Cerebellar nuclear complex (tissue), 1 donor: ENCODE measurements at places on chromosomes 2 and 18.

GRCh38 chr2:129059476-129059875, 740.8 kb upstream of the HS6ST1 start:
- no peak for DNase-seq

GRCh38 chr2:26455670-26456439, 22.1 kb downstream of the OTOF start:
- no peak for DNase-seq

GRCh38 chr2:233124421-233125080, 64.4 kb downstream of the INPP5D start:
- DNase-seq, result no peak

GRCh38 chr2:54967269-54967668, 83.0 kb downstream of the RTN4 start:
- DNase-seq, result no peak

DNA sequence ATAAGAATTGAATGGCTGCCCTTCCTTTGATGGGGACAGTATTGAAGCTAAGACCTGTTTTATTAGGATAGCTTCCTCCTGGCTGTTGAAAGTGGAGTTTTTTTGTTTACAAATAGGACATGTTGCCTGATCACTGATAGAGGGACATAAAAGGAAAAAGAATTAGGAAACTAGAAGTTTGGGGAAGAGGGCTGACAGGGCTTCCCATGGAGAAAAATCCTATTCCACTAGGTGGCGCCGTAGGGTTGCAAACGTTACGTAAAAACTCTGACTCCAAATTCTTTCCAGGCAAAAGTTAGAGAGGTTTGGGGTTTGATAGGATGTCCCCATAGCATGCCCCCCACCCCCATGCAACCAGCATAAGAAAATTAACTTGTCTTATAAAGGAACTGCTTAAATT, 11.1 kb upstream of the RBFA start:
- no peak for DNase-seq

DNA sequence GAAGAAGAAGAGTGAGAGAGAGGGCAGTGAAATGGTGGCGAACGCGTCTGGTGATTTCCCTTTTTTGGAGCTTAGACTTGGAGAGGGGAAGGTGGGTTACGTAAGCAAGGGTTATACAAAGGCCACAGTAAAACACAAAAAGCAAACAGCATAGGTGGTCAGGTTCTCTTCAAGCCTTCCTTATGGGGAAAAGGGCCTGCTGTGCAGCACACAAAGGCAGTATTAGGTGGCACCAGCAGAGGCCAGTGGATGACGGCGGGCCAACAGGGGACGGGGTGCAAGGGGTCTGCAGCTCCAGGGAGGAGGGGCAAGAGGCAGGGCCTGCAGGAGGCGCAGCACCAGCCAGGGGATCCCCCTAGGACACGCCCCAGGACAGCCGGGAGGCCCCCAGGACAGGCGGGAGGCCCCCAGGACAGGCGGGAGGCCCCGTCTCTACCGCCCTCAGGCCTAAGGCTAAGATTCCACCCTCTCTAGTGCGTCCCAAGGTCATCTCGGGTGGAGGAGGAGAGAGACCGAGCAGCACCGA, 32.6 kb upstream of the NPC1 start:
- no peak for DNase-seq

DNA sequence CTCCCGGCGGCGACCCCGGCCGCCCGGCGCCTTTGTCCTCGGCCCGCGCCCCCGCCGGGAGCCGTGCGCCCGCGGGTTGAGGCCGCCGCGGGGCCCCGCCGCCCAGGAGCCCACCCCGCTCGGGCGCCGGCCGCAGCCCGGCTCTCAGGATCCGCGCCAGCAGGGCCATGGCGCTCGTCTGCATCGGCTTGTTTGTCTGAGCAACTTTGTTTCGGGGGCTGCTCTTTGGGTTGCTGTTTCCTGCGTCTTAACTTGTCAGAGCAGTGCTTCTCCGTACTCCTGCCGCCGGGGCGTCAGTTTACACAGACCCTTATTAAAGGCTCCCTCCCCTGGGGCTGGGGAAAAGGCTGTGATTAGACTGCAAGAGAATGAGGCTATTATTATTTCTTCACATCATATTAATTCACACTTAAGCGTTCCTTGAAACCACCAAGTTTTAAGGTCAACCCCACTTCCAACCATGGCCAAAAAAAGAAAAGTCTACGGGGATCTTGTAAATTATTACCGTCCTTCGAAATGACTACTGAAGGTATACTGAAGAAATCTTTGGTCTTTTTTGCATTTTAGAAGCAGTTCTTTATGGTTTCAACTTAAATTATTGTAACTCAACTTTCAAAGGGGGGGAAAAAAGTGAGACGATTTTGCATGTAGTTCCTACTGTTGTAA, at the start of gene CYP27C1:
Gene CYP27C1, minus strand, starts transcription at position 198 of the 666 bp plus-strand sequence. Its CDS starts 29 bp downstream, at position 169.
- DNase-seq, result no peak

GRCh38 chr2:61775956-61776570, 77.8 kb downstream of the FAM161A start:
- no peak for DNase-seq

- DNase-seq, result no peak
Measured at GRCh38 chr2:57372237-57372984, 674.2 kb upstream of the VRK2 start.

- peak; percentile 19 for DNase-seq
Measured at GRCh38 chr2:227406177-227407031, 18.7 kb upstream of the SCYGR1 start.

- no peak for DNase-seq
Measured at GRCh38 chr2:214325404-214325803, 85.5 kb upstream of the VWC2L start.

- no peak for DNase-seq
Measured at GRCh38 chr2:66173645-66174044, 261.3 kb upstream of the MEIS1 start.

GRCh38 chr2:127649100-127649611, 3.2 kb downstream of the GPR17 start:
- DNase-seq, result no peak

DNA sequence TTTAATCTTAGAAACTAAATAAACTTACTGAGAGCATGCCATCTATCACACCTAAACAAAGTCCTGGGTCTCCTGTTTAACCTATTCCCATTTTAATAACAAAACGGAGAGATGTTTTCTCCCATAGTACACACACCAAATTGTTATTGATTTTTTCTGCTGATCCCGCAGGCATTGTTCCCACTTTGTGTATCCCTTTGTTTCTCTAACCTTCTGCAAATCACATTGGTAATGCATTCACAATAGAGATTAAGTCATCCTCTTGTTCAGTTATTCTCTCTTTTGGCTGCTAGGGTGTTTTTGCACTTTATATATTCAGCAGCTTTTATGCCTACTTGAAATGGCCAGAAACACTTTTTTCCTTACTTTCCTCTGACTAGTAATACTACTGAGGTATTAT, 1071.9 kb upstream of the CDH2 start:
- no peak for DNase-seq

GRCh38 chr2:40197121-40197520, 254.8 kb downstream of the SLC8A1 start:
- no peak for DNase-seq

- DNase-seq, result no peak
Measured at GRCh38 chr2:136134126-136134525, 16.2 kb upstream of the CXCR4 start.

- no peak for DNase-seq
Measured at GRCh38 chr18:54163453-54163852, 61.0 kb downstream of the MBD2 start.

DNA sequence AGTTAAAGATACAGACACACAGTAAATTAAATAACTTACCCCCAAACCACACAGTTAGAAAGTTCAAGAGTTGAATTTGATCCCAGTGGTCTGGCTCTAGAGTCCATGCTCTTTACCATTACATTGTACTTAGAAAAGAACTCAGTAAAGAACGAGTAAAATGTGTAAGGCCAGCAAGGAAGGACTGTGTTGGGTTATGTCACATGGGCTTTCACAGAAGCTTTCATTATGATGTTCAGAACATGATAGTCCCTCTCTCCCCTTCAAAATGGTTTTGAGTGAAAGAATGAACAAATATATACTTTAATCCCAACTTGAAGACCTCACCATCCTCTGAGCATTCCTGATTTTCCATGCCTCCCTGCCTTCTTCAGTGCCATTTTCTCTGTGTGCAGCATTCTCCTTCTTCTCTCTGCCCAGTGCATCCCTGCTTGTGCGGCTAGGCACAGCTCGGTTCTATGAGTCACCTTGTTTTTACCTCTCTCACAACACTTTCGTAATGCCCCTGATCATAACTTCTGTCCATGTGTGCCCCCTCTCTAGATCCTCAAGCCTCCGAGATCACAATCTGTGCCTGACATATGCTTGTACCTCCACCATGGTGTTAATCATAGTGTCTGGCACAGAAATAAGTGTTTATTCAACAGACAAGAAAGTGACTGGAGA, 22.0 kb downstream of the RASGRP3 start:
- DNase-seq, result no peak

- DNase-seq, result no peak
Measured at GRCh38 chr2:230910546-230911177, 14.4 kb downstream of the GPR55 start.

DNA sequence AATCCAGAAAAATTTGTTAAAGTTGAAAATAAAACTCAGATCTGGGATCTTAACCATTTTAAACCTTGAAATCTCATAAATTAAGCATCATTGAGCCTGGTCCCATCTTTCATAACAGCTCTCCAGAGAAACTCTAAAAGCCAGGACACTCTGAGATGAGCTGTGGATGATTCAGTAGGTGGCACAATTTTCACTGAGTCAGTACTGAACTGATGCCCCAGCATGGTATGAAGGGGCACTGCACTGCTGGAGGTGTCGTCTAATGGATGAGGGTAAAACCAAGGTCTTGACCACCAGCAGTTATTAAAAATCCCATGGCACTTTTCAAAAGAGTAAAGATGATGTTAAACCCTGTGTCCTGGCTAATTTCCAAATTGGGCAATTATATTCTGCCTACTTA, 170.6 kb downstream of the FIGN start:
- DNase-seq, result no peak

- no peak for DNase-seq
Measured at GRCh38 chr2:222239091-222239490, 59.7 kb downstream of the PAX3 start.

DNA sequence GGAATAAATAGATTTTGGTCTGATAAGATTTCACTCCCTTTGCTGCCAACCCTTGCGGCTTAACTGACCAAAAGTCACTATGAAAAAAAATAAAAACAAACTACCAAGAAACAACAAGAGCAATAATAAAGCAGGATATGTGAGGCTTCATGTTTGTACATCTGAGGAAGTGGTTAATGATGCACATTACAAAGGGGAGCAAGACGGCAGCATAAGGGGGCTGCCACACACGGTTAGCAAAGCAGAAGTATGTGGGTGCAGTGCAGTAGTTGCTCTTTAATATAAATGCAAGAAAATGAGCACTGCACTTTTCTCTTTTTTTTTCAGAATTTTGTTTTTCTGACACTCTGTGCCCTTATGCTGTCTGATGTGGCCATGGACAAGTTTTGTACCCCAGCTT, 377.1 kb upstream of the CNTNAP5 start:
- DNase-seq, result no peak

DNA sequence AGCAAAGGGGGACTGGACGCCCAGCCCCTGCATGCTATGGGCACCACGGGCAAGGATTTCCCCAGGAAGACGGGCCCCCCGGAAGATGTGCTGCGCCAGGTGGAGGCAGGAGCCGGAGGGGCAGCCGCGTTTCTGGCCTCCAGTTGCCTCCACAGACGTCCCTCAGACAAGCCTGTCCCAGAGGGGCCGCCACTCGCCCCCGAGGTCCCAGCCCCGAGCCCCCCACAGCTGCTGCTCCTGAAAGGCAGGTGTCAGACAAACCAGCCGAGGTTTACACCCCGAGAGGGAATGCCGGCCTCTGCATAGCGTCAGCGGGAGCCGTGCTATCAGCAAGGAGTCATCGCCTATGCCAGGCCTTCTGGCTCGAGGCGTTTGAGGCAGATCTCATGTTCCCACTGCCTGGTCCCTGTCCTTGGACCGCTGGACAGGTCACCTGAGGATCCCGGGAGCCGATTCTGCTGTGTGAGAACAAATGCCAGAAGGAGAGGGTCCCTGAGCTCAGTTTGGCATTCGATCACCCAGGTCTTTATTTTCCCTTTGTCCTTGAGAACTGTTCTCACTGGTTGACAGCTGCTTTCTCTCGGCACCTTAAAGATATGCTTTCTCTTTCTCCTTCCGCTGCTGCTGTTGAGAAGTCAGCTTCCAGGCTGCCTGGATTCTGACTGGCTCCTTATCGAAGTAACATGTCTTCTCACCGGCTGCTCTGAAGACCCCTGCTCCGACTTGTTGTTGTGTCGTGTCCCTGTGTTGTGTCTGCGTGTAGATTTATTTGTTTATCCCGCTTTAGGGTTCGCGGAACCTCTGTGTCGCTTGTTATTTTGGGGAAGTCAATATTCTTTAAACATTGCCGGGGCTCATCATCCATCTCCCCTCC, 20.6 kb downstream of the CROCC2 start:
- no peak for DNase-seq

DNA sequence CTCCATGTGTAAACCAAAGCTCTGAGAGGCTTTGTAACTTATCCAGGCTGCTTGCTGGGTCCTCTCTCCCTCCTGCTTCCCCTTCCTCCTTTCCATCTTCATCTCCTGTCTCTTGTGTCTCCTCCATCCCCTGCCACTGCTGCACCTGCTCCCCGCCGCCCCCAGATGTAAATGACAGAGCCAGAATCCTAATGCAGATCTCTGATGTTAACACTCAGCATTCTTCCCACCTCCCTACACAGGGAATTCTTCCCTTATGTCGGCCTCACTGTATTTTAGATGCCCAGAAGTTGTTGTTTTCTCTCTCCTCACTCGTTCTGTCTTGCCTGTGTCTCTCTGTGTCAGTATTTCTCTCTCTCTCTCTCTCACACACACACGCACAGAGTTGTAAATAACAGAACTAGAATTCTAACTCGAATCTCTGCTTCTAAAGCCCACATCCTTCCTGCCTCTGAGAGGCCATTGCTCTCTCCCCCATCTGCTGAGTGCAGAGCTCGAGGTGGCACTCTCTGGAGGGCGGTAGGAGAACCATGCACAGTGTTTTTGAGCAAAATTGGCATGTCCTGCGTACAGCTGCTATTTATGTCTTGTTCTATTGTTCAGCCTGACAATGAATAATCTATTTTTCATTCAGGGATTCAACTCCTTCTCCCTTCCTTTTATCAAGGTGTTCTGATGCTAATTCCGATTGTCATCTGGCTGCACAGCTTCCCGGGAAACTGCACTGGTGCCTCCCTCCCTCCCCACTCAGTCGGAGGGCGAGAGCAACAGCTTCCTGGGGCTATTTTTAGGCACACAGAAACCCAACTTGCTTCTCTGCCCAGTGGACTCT, 219.9 kb downstream of the SH3RF3 start:
- DNase-seq, result no peak

DNA sequence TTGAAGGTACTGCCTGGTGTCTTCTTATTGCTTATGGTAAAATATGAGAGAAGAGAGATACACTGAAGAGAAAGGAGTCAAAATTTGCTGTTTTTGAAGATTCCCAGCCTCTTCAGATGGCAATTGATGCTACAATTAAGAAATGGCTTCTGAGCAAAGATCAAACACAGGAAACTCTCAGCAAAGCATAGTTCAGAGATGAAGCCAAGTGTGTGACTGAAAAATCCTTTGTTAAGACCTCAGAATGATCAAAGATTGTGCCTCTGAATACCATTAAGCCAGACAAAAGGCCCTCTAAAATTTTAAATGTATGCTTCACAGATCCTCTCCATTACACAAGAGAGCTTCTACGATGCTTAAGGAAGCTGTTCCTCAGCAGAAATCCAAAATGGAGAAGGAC, 216.3 kb downstream of the UXS1 start:
- DNase-seq, result no peak
